ENCODE measurements at places on chromosomes 12 and 14.

- DNase-seq: no peak
Observed at GRCh38 chr12:21476949-21477348, 24.5 kb downstream of the RECQL start.

GRCh38 chr12:66066137-66066928 lies 64.2 kb downstream of the LLPH start:
- DNase-seq: no peak

- no peak for DNase-seq
Observed at GRCh38 chr14:36844443-36845195, 183.0 kb downstream of the PAX9 start.

DNA sequence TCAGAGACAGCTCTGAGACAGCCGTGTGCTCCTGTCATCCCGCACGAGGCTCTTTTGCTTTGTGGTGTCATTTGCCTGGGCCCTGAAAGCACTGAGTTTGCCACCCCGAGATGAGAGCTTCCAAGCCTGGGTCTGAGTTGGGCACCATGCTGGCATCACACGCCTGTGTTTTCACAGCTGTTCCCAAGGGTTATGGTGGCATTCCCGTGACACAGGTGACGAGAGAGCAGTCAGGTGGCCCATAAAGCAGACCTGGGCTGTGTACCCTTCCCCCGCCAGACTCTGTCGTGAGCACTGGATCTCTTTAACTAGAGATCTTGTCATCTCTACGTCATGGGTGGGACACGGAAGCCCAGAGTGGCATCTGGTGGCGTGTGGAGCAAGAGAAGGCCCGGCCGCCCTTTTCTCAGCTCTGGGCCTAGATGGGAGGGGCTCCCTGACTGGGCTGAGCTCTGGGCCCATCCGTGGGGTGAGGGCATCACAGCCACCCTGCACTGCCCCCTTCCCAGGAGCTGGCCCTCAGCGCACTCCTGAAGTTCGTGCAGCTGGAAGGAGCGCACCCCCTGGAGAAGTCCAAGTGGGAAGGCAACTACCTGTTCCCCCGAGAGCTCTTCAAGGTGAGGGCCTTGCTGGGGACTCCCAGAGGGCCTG lies 2.6 kb downstream of the NOC4L start:
- no peak for DNase-seq

DNA sequence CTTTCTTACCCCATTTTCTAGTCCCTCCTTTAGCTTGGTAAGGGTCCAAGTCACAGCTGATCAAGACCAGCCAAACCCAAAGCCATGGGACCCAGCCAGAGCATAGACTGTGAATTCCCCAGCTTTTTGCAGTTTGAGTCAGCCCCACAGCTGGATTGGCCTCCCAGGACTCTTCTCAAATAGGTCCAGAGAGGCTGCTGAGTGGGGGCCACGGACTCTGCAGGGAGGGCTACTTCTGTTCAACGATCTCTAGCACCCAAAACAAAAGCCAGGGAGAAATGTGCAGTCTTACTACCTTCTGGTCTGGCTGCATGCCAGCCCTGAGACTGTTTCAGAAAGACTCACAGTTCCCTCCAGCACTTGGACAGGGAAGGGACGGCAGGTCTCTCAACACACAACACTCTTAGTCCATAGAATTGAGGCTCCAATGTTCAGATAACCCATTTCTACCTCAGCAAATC lies 1.6 kb downstream of the VDR start:
- DNase-seq: peak; percentile 28

DNA sequence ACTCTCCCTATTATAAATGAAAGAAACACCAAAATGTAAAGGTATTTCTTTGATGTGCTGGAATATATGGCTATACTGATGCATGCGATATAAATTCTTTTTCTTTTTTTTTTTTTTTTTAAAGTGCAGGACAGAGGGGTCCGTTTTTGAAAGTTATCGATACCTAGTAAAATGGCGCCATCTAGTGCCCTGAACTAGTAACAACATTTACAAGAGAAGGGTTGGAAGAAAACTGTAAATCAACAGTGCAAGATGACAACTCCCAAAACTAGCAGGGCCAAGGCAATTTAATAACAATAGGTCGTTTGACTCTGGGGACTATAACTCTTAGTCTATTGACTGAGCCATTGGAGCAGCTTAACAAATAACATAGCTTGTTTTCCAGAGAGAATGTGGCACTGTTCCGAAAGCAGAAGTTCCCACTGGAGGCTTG lies 137.7 kb downstream of the SPTSSA start:
- DNase-seq: peak; percentile 48

- DNase-seq: peak; percentile 83
Observed at GRCh38 chr14:50666772-50667683, 1.1 kb downstream of the SAV1 start.
